Esophagus mucosa (tissue), 1 donor: ENCODE measurements at places on chromosomes 5 and 9. TPM values are rescaled to one million over a fixed set of nuclear protein-coding genes. Genes with fewer than 3 reads are reported as not detected.
A peak's percentile ranks its signal among the peaks of the same experiment; 100 is the strongest.

- no peak for ATAC-seq
Observed at GRCh38 chr5:56251440-56251839, 18.3 kb upstream of the ANKRD55 start.

- ATAC-seq, result no peak
Observed at GRCh38 chr9:36389590-36389989, 10.5 kb downstream of the RNF38 start.

Gene TOR2A
- 9.5 TPM for total RNA-seq

Gene EDIL3
- total RNA-seq, result 4.9 TPM

DNA sequence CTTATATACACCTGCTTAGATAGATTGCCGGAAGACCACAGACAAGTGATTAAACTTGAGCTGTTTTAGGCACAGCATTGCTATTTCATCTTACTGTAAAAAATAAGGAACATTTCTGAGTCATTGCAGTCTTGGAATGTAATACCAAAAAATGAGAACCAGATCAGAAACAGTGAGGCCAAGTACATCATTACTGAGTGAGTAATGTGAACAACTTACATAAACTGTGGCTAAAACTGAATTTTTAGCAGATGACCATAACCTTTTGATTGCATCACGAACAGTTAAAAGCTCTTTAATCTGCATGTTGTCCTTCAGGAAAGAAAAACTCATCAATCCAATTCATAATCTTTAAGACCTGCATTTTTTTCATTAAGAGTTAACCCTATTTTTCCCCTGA lies 157.1 kb upstream of the FGF10 start:
- ATAC-seq, result no peak

GRCh38 chr9:89886281-89886700 lies 281.5 kb downstream of the GADD45G start:
- no peak for ATAC-seq

DNA sequence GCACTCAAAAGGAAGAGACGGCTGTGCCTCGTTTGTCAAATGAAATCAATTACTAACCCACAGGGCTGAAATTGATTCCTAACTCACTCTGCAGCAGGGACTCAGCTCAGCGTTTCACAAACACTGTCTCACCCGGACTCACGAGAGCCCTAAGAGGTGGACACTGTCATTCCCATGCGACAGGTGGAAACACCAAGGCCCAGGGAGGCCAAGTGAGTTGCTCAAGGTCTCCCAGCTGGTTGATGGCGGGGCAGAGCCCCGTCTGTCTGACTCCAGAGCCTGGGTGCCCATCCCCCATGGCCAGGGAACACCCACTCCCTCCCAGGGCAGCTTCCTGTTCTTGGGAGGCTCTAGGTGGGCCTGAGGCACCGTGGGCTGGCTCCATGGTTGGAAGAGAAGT lies 1.3 kb upstream of the PLPP7 start:
- ATAC-seq, result no peak

GRCh38 chr5:73119451-73120157 lies 771 bp upstream of the TMEM171 start:
- peak; percentile 89 for ATAC-seq

DNA sequence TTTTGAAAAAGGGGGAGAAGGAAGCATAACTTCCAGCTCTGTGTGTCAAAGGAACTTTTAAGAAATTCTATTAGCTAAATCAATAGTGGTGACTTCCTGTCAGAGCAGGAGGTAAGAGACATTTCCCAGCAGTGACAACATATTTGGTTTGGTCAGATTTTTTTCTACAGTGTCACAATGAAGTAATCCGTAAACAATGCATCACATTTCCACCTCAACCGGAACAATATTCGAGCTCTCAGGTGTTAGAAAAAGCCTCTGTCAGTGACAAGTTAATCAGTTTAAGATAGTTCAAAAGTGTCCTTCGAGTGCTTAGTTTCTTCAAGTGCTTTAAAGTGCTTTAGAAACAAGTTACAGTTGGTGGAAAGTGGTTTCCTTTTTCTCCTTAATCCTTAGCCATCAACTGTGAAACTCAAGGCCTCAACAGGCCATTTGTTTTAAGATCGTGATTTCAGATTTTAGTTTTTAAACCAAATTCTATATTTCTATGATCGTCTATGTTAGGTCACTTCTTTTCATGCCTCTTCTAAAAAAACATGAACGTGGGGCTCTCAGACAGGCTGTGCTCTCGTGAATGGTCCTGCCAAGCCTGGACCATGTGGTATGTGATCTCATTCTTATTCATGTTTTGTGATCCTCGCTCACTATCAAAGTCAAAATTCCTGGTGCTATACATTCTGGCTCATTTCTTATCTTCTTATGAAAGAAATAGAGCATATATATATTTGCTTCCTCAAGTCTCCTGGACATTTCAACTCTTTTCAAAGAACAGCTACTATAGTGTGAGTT lies 181.9 kb upstream of the HMHB1 start:
- peak; percentile 77 for ATAC-seq

DNA sequence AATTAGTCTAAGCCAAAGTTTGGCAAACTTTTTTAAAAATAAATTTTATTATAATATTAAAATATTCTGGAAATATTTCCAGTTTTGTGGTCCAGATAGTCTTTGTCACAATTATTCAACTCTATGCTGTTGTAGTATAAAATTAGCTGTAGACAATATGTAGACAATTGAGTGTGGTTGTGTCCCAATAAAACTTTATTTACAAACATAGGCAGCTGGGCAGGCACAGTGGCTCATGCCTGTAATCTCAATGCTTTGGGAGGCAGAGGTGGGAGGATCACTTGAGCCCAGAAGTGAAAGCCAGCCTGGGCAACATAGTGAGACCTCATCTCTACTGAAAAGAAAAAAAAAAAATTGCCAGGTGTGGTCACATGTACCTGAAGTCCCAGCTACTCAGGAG lies 150.5 kb upstream of the EPB41L4A start:
- no peak for ATAC-seq

Gene ENTREP1
- total RNA-seq, result 3.5 TPM

GRCh38 chr5:144369006-144369405 lies 198.3 kb downstream of the KCTD16 start:
- ATAC-seq, result no peak

DNA sequence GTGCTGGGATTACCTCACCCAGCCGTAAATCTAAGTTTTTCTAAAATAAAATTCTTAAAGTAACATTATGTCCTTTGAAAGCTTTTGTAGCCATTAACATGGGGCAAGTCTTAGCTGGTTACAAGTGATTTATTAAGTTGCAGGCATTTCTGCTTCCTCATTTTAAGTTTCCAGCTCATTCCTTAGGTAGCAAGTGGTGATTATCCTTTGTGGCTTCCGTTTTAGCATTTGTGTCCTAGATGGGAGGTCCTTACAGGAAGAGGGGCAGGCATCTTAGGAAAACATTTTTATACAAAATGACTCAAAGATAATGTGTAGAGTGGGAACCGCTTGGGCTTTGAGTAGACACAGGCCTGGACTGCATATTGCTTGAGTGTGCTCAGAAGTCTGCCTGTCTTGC lies 35.0 kb upstream of the ROPN1L start:
- ATAC-seq, result no peak

DNA sequence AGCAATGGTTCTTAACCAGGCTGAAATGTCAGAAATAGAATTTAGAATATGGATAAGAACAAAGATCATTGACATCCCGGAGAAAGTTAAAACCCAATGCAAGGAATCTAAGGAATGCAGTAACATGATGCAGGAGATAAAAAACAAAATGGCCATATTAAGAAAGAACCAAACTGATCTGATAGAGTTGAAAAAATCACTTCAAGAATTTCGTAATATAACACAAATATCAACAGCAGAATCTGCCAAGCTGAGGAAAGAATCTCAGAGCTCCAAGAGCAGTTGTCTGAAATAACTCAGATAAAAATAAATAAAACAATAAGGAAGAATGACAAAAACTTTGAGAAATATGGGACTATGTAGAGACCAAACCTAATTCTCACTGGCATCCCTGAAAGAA lies 37.8 kb upstream of the TAS2R1 start:
- ATAC-seq, result no peak

DNA sequence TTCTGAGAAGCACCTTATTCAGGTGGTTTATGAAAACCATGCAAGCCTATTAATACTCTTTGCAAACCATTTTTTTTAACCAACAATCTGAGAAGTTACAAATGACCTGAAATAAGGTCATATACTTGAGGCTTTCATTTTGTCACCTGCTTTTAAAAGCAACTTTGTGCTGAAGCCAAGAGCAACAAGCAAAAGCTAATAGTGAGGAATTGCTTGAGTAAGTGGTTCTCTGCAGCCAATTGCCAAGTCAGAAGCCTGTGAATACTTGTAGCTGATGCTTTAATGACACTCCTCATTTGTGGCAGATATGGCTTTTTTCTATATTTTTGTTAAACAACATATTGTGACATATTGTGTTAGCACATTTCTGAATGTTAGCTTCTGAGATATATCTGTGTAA lies 126.7 kb upstream of the ZNF608 start:
- ATAC-seq, result no peak

DNA sequence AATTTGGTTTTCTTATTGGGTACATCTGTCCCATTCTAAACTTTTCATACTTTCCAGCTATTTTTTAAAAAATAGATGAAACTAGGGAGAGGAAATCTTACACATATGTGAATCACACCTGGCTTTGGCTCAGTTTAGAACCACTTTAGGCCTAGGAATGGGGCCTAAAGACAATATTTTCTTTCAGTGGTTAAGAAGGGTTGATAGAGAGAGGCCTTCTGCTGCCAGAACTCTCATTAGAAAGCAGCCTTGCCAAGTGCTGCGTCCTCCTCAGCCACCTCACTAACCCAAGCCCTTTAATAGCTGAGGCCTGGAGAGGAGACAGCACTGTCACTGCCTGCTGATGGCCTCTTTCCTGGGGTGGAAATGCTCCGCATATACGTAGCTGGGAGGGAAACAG lies 167.5 kb downstream of the SAXO1 start:
- no peak for ATAC-seq

DNA sequence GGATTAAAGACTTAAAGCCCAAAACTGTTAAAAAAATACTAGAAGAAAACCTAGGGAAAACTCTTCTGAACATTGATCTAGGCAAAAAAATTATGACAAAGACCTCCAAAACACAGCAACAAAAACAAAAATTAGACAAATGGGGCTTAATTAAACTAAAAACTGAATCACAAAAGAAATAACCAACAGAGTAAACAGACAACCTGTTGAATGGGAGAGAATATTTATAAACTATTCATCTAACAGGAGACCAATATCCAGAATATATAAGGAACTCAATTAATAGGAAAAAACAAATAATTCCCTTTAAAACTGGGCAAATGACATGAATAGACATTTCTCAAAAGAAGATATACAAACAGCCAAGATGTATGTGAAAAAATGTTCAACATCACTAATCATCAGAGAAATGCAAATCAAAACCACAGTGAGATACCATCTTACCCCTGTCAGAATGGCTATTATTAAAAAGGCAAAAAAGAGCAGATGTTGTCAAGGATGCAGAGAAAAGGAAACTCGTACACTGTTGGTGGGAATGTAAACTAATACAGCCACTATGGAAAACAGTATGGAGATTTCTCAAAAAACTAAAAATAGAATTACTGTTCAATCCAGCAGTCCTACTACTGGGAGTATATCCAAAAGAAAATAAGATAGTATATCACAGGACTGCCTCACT lies 50.2 kb upstream of the TLX3 start:
- ATAC-seq, result no peak

DNA sequence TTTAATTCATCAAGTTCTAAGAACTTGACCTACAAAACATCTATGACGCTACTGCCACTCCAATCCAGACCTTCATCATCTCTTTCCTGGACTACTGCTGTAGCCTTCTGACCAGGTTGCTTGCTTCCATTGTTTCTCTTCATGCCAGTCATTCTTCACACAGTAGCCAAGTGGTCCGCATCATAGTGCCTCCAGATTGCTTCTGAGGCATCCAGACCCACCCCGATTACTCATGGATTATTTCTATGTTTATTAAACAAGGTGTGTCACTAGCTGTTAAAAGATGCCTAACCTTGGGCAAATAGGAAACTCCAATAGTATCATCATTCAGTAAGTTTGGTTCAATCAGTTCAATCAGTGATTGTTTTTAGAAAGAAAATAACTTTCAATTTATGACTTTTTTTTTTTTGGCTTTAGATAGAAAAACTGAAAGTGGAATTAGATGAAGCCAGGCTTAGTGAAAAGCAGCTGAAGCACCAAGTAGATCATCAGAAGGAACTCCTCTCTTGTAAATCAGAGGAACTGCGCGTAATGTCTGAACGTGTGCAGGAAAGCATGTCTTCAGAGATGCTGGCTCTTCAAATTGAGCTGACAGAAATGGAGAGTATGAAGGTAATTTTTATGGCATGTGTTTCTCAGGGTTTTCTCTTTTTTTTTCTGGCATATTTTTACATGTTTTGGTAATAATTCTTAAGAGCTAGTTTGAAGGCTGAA lies 9.5 kb downstream of the SPDL1 start:
- ATAC-seq, result peak; percentile 88

GRCh38 chr5:136814619-136815378 lies 449.5 kb upstream of the TRPC7 start:
- ATAC-seq, result no peak

Gene SLC34A1
- total RNA-seq, result 0.60 TPM
